Mesothelial cell of epicardium (in vitro differentiated cells): ENCODE measurements at places on chromosomes 11 and 22.

DNA sequence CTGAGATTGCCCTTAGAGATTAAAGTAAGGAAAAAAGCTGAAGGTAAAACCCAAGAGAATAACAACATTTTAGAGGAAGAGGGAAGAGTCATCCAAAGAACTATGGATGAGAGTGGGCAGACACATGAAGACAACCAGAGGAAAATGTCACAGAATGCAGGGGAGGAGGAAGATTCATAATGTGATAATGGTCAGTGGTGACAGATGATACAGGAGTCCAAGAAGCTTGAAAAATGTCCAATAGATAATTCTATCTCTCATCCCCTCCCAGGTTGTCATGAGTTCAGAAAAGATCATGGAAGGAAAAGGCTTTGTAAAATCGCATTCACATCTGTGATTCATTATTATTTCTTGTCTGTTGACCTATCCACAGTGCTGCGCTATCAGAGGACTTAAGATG, 282.3 kb upstream of the CCDC90B start:
- no peak for DNase-seq

DNA sequence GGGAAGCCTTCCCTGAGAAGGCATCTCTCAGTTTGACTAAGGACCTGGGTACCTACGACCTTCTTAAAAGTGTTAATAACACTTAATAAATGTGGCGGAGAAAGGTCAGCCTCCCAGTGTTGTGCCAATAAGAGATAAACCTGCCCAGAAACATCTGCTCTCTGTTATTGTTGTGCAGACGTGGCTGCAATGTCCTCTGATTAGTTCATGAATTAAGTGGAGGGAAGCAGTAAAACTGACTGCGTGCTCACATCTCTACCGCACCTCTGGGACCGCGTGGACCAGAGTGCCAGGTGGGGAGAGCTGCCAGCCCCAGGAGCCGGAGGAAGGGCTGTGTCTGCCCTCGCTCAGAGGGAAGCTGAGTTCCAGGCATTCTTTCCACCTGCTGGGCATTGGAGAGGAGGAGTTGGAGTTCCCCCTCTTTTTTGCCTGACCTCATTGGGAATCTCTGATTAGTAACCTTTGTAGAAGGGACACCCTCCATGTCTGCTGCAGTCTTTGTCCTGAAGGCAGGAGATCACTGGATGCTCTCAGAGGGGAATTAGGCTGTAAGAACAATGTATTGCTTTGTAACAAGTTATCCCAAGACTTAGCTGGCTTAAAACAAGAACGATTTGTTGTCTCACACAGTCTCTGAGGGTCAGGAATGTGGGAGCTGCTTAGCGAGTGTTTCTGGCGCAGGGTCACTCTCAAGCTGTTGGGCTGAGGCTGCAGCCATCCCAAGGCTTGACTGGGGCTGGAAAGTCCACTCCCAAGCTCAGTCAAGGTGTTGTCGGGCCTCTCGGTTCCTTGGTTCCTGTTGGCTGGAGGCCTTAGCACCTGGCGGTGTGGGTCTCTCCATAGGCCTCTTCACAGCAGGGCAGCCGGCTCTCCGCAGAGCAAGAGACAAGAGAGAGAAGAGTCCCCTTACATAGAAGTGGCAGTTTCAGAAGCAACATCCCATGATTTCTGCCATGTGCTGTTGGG, 247.6 kb upstream of the TBCEL start:
- DNase-seq = no peak

DNA sequence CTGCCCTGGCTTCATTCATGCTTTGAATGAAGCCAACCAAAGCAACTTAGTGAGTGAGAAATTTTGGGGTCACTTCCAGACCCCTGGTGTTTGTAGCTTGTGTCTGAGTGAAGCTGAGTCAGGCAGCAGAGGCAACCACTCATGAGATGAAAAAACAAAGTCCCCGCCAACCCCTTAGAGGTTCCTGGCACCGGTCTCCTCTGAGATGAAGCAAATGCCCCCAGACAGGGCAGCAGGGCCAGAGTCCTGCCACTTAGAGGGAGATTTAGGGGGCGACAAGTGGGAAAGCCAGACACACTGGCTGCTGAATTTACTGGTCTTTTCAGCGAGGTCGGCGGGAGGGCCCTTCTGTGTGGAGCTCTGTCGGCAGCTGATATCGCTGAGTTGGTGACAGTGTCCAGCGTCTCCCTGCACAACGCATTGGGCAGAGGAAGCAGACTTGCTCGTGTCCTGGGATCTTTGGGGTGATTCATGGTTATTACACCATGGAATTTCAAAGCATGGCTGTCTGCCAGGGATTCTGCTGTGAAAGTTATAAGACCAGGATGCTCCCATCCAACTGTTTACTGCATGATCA, 482.6 kb downstream of the MIAT start:
- no peak for DNase-seq

GRCh38 chr22:22714600-22715335, 70.4 kb downstream of the GGTLC2 start:
- no peak for DNase-seq

- no peak for DNase-seq
Measured at GRCh38 chr11:41175304-41175972, 284.0 kb downstream of the LRRC4C start.

- no peak for DNase-seq
Measured at GRCh38 chr11:130206141-130206540, 46.6 kb downstream of the ST14 start.

DNA sequence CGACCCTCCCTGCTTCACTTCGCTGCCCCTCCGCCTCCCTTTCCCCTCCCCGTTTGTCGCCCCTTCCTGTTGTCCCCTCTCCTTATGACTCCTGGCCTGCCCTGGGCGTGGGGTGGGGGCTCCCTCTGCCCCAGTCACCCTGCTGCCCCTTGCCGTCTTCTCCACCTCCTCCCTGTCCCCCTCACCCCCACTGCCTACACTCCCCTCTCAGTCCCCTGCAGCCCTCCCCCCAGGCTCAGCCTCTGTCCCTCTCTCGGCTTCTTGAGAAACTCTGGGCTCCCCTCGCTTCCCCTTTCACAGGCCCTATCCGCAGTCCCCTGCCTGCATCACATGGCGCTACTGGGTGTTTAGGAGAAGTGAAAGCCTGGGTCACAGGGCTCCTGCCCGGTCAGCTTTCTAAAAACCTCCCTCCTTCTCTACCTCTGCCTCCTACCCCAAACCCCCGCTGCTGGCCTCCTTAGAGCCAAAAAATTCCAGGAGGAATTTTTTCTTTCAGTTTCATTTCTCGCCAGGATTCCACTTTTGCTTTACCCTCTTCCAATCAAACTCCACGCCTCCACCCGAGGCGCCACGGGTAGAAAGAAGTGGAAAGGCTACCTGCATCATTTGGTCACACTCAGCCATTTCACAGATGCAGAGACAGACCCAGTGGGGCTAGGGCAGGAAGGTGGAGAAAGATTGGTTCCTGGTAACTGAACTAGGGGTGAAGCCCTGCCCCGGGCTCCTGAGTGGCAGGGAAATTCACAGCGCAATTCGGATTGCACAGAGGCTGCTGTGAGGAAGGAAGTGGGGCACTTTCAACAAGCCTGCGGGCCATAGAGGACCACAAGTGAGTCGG, at the start of gene SLC15A3:
SLC15A3 (minus strand) TSS at position 273 of the 838 bp plus-strand sequence. CDS start 625 bp downstream, outside the sequence.
- no peak for DNase-seq

DNA sequence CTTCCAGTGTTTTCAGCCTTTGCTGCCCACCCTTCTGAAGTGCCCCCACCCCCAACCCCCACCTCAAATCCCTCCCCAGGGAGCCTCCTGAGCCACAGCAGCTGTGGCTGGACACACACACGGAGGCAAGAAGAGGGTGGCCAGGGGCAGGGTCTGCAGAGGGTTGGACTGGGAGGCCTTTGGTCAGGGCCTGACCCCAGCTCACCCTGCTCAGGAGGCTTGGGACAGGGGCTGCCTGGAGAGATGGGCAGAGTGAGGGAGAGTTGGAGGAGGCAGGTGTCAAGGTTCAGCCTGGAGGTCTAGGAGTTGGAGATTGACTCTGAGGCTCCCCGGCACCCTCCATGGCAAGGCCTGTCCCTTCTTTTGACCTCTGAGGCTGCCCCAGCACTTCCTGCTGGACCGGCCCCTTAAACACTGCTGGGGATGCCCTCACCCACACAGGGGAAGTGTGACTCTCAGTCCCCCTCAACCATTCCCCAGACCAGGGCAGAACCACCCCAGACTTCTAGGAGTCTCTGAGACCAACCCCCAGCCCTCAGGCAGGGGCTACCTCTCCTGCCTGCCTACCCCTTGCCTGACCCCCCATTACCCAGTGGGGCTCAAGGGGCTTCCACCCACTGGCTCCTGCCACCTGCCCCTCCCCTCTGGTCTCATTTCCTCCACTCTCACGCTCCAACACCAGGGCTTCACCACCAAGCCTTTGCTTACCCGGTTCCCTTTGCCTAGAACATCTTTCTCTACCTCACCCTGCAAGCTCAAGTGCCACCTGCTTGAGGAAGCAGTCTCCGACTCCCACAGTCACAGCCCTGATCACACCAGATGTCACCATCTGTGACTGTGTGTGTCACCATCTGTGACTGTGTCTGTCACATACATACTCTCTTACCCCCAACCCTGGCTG, 8.6 kb downstream of the ARAP1 start:
- DNase-seq = no peak

DNA sequence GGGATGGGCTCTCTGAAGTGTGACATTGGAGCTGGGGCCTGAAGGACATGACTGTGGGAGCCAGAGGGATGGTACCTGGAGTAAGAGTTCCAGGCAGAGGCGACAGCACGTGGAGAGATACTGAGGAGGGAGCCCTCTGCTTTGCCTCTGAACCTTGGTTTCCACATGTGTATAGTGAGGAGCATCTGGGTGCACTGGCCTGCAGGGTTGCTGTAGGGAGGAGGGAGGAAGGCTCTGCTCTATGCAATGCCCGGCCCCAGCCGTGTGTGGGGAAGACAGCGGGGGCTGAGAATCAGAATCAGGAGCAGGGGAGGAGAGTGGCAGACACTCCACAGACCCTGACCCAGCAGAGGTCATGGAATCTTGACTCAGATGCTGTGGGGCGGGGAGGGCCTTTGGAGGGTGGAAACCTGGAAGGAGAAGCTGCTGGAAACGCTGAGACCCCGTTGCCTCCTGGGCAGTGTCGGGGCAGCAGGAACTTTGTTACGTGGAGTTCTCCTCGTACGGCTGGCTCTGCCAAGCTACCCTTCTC, 4.0 kb downstream of the SCYL1 start:
- no peak for DNase-seq

- peak; percentile 49 for DNase-seq
Measured at GRCh38 chr11:106087815-106088435, 10.5 kb downstream of the AASDHPPT start.

- DNase-seq = no peak
Measured at GRCh38 chr22:17479135-17479534, 84.2 kb upstream of the SLC25A18 start.

GRCh38 chr11:92501066-92501739, 276.6 kb downstream of the FAT3 start:
- DNase-seq = no peak

GRCh38 chr11:32161293-32161692, 70.4 kb downstream of the RCN1 start:
- no peak for DNase-seq

DNA sequence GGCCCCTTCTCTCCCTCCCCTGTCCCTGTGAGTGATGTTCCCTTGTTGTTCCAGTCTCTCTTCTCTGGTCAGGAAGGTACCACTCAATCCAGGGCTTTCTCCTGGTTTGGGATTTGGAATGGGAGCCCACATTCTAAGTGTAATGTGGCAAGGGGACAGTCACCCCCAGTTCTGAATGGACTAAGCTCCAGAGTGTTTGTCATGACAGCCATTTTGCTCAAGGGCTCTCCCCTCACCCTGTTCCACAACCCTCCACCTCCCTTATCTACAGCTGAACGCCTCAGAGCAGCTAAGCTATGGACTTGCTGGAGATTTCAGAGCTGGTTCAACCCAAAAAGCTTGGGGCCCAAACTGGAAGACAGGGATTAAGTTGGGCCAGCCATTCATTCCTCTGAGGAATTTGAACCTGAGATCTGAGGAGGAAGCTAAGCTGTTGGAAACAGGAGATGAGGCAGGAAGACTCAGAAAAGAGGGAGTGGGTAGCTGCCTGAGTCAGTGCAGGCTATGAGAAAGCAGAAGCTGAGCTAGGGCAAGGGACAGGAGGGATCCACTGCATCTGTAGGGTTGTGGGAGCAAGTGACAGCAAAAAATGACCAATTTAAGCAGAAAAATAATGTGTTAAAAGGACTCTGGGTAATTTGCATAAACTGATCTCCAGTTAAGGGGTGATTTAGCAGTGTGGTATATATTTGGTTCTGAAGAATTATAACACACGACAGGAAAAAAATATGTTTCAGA, 22.9 kb upstream of the FCHSD2 start:
- DNase-seq = no peak

DNA sequence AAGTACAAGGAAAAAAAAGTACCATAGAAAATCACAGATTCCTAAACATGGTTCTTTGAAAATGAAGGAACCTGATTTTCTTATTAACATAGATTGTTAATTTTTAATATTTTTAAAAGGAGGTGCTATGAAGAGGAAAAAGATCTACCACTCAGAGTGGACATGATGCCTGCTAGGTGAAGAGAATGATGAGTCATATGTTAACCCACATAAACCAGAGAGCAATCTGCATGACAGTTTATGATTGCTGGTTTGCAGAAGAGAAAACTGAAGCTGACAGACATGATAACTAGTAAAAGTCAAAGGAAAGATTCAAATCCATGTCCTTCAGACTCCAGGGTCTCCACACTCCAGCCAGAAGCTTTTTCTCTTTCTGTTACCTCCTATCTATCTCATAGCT, 1231.7 kb downstream of the LRRC4C start:
- no peak for DNase-seq

GRCh38 chr11:115506954-115507675, 2.9 kb upstream of the CADM1 start:
- no peak for DNase-seq

GRCh38 chr22:35852076-35852475, 134.4 kb downstream of the APOL5 start:
- no peak for DNase-seq

DNA sequence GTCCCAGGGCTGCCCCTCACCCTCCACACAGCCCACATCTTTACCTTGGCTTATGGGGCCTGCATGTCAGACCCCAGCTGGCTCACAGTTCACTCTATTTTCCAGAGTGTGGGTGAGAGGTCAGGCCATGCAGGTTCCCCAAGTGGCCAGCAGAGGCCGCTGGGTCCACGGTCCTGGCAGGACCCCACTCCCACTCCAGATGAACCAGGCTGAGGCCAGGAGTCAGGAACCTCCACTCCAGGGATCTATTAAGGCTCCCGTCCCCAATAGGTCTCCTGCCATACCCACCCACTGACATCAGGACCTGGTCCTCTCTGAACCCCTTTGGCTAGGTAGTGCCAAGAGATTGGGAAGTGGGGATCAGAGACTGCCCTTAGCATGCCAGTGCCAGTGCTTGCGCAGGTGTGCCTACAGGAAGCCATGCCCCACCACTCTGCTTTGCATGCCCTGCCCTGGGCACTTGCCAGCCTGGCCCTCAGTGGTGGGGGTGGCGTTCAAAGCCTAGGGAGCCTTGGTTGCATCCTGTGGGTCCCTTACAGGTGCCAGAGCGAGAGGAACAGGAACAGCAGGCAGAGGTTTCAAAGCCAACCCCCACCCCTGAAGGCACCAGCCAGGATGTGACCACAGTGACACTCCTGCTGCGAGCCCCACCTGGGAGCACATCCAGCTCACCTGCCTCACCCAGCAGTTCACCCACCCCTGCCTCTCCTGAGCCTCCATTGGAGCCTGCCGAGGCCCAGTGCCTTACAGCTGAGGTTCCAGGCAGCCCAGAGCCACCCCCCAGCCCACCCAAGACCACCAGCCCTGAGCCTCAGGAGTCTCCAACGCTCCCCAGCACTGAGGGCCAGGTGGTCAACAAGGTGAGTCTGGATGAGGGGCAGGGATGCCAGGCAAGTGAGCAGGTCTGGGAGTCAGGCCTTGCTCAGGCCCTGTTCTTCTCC, 8.3 kb downstream of the SMTN start:
- DNase-seq = no peak

- DNase-seq = no peak
Measured at GRCh38 chr11:68381716-68382115, 69.3 kb downstream of the LRP5 start.
